ENCODE measurements at places on chromosomes 3 and 15. TPM values are rescaled to one million over a fixed set of nuclear protein-coding genes. Genes with fewer than 3 reads are reported as not detected.

The ZNF80 gene
- total RNA-seq, result not detected

The STRIT1 gene
- total RNA-seq, result not detected

The FAM174B gene
- 0.29 TPM for total RNA-seq

The SPINK8 gene
- total RNA-seq, result not detected

The BMF gene
- 0.35 TPM for total RNA-seq

The ZNF639 gene
- total RNA-seq, result 38.6 TPM

The DUOXA2 gene
- total RNA-seq, result not detected

The IQCH gene
- total RNA-seq, result 2.3 TPM

The SLC9A9 gene
- 1.8 TPM for total RNA-seq

The CMC1 gene
- total RNA-seq, result 21.6 TPM

The BNC1 gene
- total RNA-seq, result 8.7 TPM

The IGF1R gene
- 27.4 TPM for total RNA-seq
